ENCODE measurements at places on chromosomes 5 and 9. TPM values are rescaled to one million over a fixed set of nuclear protein-coding genes. Genes with fewer than 3 reads are reported as not detected.

The NAA35 gene
- total RNA-seq: 29.6 TPM

The SLC1A3 gene
- not detected for total RNA-seq

The TAS2R1 gene
- not detected for total RNA-seq

The CAMK4 gene
- 47.7 TPM for total RNA-seq

DNA sequence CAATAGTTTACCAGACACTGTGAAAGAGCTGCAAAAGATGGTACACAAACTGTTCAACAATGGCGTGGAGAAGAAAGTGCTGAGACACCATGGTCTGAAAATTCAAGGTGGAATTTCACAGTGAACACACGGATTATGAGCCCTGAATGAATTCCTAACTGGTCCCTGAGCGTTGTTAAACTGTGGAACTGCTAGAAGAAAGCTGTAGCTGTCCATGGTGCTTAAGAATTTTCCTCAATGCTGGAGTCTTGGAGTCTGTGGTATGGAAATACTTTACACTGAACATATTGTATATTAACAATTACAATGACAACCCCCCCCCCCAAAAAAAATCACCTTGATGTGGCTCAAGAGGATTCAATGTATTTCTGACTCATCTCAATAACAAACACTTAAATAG, 68.5 kb downstream of the SLC24A2 start:
- no peak for DNase-seq
- no peaks in the 10 kb centered on the region for H3K36me3 ChIP-seq
- H3K27ac ChIP-seq: no peak overlapping the region
- H3K27me3 ChIP-seq: peaks cover 4% of the 10 kb centered on the region

DNA sequence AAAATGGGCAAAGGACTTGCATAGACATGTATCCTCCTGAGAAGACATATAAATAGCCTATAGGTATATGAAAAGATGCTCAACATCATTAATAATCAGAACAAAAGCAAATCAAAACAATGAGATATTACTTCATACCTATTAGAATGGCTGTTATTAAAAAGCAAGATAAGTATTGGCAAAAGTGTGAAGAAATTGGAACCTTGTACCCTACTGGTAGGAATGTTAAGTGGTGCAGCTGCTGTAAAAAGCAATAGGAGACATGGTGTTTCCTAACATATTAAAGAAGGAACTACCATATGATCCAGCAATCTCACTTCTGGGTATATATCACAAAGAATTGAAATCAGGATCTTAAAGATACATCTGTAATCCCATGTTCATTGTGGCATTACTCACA, 69.8 kb upstream of the PRR16 start:
- H3K36me3 ChIP-seq: no peaks in the 10 kb centered on the region
- no peaks in the 10 kb centered on the region for H3K4me1 ChIP-seq
- no peak overlapping the region for H3K27ac ChIP-seq
- no peak overlapping the region for H3K4me3 ChIP-seq
- H3K27me3 ChIP-seq: peaks cover 8% of the 10 kb centered on the region

DNA sequence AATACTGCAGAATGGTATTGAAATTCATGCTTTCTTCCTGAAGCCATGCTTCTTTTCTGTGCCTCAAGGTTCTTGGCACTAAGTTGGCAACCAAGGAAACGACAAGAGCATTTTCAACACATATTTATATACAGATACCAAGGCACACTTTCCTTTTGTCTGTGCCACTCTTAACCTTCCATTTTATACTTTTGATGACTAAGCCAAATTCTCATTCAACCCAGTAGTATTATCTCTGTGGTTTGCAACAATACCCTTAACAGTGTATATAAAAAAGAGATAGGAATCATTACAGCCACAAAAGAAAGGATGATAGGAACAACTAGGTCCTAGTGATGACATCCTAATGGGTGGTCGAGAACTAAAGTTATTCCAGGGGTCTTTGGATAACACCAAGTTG, 36.0 kb upstream of the TYRP1 start:
- no peak overlapping the region for H3K4me3 ChIP-seq
- DNase-seq: no peak
- no peaks in the 10 kb centered on the region for H3K36me3 ChIP-seq

- no peak for DNase-seq
- H3K4me1 ChIP-seq: no peaks in the 10 kb centered on the region
- no peaks in the 10 kb centered on the region for H3K36me3 ChIP-seq
- H3K27me3 ChIP-seq: no peaks in the 10 kb centered on the region
- H3K4me3 ChIP-seq: no peak overlapping the region
These were observed 27.9 kb downstream of the AMBP start for GRCh38 chr9:114050226-114050568.

- no peak overlapping the region for H3K4me3 ChIP-seq
- H3K27ac ChIP-seq: no peak overlapping the region
- DNase-seq: peak; percentile 37
- H3K4me1 ChIP-seq: peaks cover 5% of the 10 kb centered on the region
These were observed 27.9 kb downstream of the LYRM7 start for GRCh38 chr5:131198625-131199024.

- H3K4me3 ChIP-seq: no peak overlapping the region
- H3K4me1 ChIP-seq: no peaks in the 10 kb centered on the region
- no peaks in the 10 kb centered on the region for H3K27me3 ChIP-seq
- no peak for DNase-seq
These were observed 232.5 kb downstream of the GABRB2 start for GRCh38 chr5:161314033-161314432.

GRCh38 chr9:128600099-128600498, 47.7 kb downstream of the SPTAN1 start:
- H3K4me3 ChIP-seq: no peak overlapping the region
- no peaks in the 10 kb centered on the region for H3K27me3 ChIP-seq
- H3K4me1 ChIP-seq: peaks cover 2% of the 10 kb centered on the region
- peak overlapping the region; percentile 28 for H3K27ac ChIP-seq

- H3K27me3 ChIP-seq: peaks cover 2% of the 10 kb centered on the region
- H3K36me3 ChIP-seq: no peaks in the 10 kb centered on the region
These were observed 135.2 kb downstream of the GNA14 start for GRCh38 chr9:77512876-77513275.

- H3K4me1 ChIP-seq: no peaks in the 10 kb centered on the region
- DNase-seq: peak; percentile 34
- H3K4me3 ChIP-seq: no peak overlapping the region
- no peaks in the 10 kb centered on the region for H3K27me3 ChIP-seq
- H3K36me3 ChIP-seq: no peaks in the 10 kb centered on the region
These were observed 56.0 kb downstream of the PLK2 start for GRCh38 chr5:58403822-58404433.

DNA sequence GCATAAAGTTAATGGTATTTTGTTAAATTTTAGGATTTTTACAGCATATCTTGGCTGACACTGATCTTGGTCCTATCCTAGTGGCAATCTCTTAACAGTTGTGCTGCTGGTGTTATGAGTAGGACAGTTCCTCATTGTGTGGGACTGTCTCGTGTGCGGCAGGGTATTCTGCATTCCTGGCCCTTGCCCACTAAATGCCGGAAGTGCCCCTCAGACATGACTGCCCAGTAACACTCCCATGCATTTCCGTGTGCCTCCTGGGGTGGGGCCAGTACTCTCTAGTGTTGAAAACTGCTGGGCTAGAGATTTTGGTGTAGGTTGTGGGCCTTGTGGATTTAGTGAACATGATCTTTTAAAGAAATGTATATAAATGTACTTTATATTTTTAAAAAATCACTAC, 227.1 kb upstream of the DMRT1 start:
- H3K4me1 ChIP-seq: peaks cover 4% of the 10 kb centered on the region
- no peak overlapping the region for H3K27ac ChIP-seq
- peaks cover 6% of the 10 kb centered on the region for H3K27me3 ChIP-seq
- no peak overlapping the region for H3K4me3 ChIP-seq
- no peaks in the 10 kb centered on the region for H3K36me3 ChIP-seq

GRCh38 chr5:150550286-150550685, 42.4 kb downstream of the NDST1 start:
- no peaks in the 10 kb centered on the region for H3K36me3 ChIP-seq
- H3K27me3 ChIP-seq: no peaks in the 10 kb centered on the region
- H3K4me3 ChIP-seq: no peak overlapping the region
- no peak for DNase-seq

GRCh38 chr9:4713849-4714248, 27.2 kb downstream of the AK3 start:
- H3K27me3 ChIP-seq: peaks cover 3% of the 10 kb centered on the region
- peaks cover 50% of the 10 kb centered on the region for H3K36me3 ChIP-seq
- peak overlapping the region; percentile 89 for H3K27ac ChIP-seq
- peaks cover 8% of the 10 kb centered on the region for H3K4me1 ChIP-seq
- DNase-seq: no peak
- peak overlapping the region; percentile 31 for H3K4me3 ChIP-seq
